ENCODE measurements at places on chromosomes 2 and 18.
A peak's percentile ranks its signal among the peaks of the same experiment; 100 is the strongest.

DNA sequence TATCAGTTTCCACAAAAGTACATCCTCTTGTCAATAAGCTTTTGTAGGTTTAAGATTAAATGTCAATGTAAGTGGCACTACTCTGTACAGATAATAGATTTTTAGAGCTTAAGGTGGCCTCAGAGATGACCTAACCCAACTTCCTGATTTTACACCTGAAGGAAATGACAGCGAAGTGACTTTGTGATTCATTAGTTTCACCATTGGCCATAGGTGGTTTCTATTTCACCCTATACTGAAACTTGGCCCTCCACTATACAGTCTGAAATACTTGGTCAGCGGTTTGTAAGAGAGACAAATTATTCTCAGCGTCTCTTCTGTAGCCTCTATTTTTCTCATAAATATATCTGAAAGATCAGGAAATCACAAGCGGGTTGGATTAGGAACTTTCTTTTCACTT, 330.4 kb upstream of the FAM98A start:
- DNase-seq, result no peak

DNA sequence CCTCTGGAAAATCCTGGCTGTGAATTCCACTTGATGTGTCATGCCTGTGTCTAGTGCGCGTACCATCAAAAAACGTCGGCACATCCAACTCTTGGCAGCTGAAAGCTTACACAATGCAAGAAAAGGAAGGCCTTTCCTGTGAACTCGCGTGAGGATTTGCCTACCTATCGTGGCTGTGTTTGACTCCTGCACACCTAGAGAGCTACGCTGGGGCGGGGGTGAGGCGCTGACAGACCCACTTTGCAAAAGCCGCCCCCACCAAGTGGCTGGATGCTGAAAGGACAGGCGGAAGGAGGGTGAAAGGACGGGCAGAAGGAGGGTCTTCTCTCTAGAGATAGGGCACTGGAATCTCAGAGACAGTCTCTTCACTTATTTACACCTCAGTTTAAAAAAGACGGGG, 270.1 kb downstream of the EIPR1 start:
- no peak for DNase-seq

GRCh38 chr2:240455647-240456446, 20.4 kb downstream of the GPC1 start:
- DNase-seq, result peak; percentile 86

DNA sequence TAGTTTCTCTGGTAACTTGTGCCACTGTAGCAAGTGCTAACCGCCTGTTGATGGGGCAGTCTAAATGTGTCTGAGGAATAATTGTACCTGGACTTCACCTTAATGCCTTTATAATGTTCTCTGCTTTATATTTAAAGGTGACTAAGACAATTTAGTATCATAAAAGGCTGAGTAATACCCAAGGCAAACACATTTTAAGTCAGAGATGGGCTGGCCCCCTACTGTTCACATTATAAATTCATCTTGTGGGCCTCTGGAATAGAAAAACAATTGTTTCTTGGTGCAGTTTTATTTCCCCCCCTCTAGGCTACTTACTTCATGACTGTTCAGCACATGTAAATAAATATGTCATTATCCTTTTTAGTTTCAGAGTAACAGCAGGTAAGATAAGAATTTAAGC, 559.3 kb upstream of the PIK3C3 start:
- DNase-seq, result no peak

DNA sequence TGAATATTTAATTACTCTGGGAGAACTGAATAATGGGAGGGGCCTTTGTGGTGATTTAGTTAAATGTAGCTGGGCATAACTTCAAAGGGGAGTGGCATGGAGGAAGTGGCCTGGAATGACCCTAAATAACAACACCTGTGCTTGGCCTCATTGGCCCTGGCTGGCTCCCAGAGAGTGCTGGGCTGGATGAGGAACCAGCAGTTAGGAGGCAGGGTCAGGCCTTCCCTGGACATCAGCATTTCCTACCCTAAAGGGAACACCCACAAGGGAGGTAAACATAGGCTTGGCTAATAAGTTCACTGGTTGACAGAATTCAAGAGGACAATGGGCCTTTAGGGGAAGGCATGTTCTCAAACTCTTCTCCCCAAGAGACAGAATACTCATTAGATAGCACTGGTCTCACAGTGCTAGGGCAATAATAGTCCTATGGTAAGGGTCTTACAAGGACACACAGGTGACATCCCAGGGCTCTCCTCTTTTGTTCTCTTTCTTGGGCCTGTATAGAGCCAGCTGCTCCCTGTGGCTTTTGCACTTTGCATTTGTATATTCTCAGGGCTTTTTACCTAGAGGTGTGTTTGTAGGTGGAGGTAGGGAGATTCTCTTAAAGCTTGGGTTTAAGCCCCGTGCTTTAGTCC, 106.8 kb downstream of the ZNF519 start:
- DNase-seq, result no peak

DNA sequence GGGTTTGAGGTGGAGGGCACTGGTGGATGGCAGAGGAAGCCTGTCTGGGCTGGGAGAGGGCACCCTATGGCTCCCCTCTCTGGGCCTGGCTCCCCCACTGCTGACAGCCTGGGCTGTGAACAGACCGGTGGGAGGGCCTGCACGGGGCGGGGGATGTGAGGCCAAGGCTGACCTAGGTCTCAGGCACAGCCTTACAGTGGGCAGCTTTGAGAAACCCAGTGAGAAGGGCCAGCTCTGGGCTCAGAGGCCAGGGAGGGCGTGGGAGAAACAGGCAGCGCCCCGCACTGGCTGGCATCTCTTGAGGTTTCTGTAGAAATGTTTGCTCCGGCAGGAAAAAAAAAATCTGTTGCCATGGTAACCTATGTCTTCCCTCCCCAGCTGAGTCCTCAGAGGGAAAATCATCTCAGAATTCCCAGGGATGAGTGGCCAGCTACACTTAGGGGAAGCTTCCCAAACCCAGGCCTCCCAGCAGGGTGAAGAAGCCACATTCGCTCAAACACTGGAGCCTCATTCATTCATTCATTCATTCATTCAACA, 71.7 kb upstream of the TAF1B start:
- DNase-seq, result no peak

DNA sequence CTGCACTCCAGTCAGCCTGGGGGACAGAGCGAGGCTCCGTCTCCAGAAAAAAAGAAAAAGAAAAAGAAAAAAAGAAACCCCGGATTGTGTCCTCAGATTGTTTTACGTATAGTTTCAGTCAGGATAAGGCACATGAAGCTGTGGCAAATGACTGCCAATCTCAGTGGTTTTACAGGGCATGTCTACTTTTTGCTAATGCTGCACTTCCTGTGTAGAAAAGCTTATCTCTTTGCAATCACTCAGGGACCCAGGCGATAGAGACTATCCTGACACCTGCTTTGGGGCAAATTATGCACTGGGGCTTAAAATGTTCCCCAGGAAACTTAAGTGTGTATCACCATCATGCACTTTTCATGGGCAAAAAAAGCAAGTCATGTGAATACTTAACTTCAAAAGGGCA, 103.7 kb upstream of the MEIS1 start:
- no peak for DNase-seq
